NCI-H2029 treated with DMSO at 0.1 percent for 48 hours (cell line): ENCODE measurements at places on chromosomes 1 and 21.

DNA sequence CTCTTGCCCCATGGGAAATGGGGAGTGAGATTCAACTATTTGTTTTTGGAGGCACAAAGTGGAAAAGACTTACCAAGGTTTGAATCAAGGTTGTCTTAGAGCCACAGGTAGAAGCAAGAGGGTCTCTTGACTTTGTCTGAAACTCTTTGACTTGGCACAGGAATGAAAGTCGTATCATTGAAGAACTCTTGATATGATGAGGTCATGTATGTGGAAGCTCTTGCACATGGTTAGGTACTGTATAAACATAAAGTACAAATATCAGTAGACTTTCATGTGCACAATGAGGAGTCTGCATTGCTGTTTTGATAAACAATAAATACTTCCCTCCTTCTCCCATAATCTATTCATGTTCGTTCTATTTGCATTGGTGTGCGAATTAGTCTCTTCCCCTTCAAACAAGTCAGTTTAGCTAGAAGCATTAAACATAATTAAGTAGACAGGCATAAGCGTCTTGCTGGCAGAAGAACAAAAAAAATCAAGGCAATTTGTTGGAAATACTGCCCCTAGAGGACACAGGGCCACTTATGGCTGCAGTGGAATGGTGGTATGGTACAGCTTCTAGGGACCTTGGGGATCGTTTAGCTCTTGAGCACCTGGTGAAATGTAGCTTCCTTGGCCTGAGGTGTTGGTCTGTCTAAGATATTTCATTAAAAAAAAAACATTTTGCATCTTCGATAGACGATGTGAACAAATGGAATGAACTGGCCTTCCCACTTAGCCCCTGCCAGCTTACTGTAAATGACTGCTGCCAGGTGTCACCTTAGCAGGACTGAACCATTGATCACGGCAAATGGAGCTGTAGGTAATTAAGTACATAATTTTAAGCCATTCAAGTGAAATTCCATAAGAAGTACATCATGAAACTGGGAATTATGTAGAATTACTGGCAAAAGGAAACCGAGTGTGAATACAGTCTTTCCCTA lies 218.0 kb upstream of the GALNT2 start:
- peak; percentile 50 for DNase-seq

DNA sequence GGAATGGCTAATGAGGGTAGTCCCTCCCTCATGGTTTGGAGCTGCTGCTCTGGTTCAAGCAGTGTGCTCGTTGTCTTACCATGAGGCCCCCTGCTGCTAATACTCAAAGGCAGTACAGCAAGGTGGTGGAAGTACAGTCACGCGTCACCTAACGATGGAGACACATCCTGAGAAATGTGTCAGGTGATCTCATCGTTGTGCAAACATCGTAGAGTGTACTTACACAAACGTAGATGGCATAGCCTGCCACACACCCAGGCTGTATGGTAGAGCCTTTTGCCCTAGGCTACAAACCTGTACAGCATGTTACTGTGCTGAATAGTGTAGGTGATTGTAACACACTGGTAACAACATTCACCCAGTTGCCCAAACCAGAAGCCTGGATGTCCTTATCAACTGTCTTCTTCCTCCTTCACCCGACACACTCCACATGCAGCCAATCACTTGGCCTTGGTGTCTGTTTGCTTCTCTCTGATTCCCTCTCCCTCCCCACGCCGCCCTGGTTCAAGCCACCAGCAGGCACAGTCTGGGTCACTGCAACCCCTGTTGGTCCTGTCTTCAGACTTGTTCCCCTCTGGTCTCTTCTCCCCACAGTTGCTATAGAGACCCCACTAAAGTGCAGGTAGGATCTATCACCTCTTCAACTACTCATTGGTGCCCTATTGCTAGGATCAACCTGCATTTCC lies 6.0 kb upstream of the KCNA2 start:
- peak; percentile 74 for DNase-seq

- no peak for DNase-seq
Observed at GRCh38 chr1:53408013-53408754, 51.0 kb upstream of the DMRTB1 start.

DNA sequence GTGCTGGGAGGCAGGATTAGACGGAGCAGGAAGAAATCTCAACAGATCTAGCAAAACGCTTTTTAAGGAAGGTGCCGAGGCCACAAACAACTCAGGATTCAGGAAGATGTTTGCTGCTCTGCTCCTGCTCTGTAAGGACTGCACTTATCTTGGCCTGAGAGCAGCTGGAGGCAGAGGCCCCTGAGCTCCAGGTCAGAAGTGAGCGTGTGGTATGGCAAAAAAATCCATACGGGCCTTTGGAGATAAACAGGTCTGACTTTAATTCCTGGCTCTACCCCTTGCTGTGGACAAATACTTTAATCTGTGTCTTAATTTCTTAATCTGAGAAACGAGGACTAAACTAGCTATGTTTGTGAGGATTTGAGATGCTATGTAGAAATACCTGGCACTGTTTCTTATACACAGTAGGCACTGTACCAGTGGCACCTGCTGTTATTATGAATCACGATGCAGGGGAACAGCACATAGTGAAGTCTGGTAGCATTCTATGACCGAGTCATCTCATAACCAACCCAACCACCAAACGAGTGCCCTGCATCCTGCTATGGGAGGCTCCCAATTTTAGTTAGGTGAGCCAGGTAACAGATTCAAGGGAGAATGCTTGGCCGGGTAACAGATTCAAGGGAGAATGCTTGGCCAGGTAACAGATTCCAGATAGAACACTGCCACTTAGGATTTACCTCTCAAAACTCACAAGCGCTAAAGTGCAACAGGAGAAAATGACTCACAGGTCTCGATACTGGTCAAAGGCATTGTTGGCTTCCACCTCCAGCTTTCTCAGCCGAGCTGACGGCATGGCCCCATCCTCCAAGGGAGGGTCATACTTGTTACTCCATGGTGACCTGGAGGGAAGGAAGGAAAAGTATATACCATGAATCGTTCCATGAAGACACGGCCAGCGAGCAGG lies 65.9 kb downstream of the SLC66A1 start:
- no peak for DNase-seq

DNA sequence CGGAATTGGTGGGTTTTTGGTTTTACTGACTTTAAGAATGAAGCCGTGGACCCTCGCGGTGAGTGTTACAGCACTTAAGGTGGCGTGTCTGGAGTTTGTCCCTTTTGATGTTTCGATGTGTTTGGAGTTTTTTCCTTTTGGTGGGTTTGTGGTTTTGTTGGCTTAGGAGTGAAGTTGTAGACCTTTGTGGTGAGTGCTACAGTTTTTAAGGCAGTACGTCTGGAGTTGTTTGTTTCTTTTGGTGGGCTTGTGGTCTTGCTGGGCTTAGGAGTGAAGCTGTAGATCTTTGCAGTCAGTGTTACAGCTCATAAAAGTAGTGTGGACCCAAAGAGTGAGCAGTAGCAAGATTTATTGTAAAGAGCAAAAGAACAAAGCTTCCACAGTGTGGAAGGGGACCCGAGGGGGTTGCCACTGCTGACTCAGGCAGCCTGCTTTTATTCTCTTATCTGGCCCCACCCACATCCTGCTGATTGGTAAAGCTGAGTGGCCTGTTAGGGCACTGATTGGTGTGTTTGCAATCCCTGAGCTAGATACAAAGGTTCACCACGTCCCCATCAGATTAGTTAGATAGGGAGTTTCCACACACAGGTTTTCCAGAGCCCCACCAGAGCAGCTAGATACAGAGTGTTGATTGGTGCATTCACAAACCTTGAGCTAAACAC lies 20.9 kb downstream of the HENMT1 start:
- DNase-seq: no peak

- DNase-seq: no peak
Observed at GRCh38 chr1:47758341-47759250, 238.6 kb downstream of the TRABD2B start.

DNA sequence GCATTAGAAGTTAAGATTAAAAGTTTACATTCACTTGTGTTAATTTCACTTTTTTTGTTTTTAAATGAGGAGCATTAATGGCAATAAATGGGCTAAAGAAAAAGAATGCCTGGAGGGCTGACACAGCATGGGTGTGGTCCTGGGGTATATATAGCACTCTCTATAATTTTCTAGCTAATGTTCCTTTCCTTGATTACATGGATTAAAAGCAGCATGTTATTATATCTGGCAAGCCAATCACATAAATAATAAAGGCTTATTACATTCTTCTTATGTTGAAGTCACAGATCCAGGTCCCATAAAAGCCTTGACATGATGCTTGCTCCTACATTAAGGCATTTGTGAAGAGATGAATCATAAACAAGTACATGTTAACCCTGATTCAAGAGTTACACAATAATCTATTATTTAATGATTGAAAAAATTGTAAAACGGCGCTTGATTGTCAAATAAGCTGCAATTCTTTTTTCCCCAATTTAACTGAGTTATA lies 91.4 kb downstream of the LYPLAL1 start:
- DNase-seq: no peak

- DNase-seq: no peak
Observed at GRCh38 chr21:41328660-41329607, 12.3 kb downstream of the FAM3B start.

DNA sequence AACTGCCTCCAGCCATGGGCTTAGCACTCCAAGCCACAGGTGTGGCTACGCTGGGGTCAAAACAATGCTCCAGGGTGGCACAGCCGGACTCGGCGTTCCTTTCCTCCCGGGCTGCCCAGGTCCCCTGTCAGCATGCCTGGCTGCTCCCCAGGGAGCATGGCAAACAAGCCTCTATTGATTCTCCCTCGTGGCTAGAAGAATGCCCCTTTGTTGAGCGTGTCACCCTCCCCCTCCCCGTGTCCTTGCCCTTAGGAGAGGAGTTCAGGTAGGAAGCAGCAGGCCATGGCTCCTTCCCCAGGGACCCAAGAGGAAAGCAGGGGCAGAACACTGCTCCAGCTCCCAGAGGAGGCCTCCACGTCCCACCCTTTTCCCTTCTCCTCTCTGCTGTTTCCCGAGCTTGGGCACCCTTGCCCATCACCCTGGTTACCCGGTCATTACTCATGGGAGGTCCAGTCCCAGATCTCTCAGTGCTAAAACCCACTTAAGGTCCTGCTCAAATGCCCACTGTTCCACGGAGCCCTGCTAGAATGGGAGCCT lies 57.4 kb upstream of the CITED4 start:
- peak; percentile 95 for DNase-seq
